ENCODE measurements at places on chromosomes 1 and 21.

- peak; percentile 16 for DNase-seq
These were observed 846.9 kb upstream of the ADAMTS5 start for GRCh38 chr21:27813750-27814149.

- DNase-seq, result no peak
These were observed 47.0 kb upstream of the ATF3 start for GRCh38 chr1:212561501-212561931.

DNA sequence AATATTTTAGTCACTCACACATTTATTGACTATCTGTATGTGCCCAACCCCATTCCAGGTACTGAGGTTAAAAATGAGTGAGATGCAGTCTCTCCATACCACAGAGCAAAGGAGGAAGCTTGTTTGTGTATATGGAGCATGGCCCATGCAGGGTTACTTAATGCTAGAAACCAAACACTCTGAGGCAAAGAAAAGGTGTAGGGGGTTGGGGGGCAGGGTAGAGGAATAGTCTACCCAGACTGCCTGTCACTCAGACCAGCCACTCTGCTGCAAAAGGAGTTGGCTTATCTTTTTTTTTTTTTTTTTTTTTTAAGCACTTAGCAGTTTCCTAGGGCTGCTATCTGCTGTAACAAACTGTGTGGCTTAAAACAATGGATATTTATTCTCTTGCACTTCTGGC lies 19.8 kb downstream of the PGM1 start:
- DNase-seq, result no peak

DNA sequence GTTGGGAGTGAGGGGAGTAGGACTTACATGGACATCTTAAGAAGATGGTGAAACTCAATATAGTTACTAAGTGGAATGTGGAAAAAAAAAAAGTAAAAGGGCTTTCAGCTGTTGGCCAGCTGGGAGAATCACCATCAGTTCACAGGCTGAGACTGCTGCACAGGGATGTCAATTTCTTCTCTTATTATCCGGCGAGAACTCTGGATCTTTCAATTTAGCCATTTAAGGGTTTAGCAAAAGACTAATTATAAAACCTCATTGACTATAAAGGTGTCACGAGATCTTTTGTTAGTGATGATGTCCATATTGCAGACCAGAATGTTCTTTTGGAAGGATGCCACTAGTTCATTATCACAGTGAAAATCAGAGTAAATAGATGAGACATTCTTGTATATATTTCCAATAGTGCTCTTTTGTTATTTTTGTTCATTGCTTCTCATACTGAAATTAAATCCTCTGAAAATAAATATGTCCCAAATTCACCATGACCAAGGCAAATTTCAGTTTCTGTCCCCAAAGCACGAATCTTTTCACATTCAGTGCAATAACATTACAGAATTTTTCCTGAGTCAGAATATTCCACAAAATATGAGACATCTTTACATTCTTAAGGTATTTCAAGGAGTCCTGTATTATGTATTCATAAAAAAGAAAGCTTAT lies 266.1 kb downstream of the DNM3 start:
- no peak for DNase-seq

DNA sequence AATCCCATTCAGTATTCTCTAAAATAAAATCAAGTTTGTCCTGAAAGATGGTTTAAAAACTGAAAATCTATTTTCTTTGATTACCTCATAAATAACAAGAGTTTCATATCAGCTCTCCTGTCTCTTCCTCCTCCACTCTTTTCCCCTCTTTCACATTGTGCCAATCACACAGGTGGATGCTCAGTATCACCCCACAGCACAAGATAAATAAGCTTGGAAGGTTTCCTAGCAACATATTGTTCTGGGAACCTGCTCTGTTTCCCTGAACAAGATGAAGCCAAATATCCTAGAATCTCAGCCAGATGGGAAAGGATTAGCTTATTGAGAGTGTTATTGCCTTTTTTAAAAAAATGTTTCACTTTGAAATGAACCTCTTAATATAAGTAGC lies 45.7 kb upstream of the CACYBP start:
- no peak for DNase-seq

GRCh38 chr1:173152598-173152997 lies 54.5 kb downstream of the TNFSF4 start:
- DNase-seq, result no peak

DNA sequence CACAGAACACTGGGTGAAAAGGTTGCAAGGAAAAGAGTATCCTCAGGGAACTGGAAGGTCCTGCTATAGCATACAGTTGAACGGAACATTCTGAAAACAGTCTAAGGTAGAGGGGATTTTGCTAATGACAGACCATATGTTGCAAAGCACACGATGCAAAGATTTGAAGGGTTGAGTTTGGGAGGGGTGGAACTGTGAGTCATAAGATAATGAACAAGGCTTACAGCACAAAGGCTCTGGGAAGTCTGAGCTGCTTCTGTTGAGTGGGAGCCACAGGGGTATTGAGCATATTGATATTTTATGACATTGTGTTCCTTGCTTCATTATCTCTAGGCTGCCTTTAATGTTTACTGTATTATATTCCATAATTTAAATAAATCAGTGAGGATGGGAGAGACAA lies 104.9 kb downstream of the PLPPR4 start:
- no peak for DNase-seq

DNA sequence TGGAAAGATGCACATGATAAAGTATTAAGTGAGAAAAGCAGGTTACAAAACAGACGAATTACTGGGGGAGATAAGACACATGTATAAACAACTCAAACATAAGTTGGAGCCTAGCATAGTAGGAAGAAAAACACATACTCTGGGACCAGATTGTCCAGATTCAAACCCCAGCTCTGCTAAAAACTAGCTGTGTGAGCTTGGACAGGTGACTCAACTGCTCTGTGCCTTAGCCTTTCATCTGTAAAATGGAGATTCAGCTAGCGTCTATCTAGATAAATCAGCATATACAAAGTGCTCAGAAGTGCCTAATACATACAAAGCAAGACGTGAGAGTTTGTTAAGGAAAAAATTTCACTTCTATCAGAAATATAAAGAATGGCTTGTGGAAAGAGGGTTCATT lies 254.0 kb upstream of the POU3F1 start:
- no peak for DNase-seq

GRCh38 chr1:36304970-36305914 lies 926 bp upstream of the SH3D21 start:
- DNase-seq, result no peak

DNA sequence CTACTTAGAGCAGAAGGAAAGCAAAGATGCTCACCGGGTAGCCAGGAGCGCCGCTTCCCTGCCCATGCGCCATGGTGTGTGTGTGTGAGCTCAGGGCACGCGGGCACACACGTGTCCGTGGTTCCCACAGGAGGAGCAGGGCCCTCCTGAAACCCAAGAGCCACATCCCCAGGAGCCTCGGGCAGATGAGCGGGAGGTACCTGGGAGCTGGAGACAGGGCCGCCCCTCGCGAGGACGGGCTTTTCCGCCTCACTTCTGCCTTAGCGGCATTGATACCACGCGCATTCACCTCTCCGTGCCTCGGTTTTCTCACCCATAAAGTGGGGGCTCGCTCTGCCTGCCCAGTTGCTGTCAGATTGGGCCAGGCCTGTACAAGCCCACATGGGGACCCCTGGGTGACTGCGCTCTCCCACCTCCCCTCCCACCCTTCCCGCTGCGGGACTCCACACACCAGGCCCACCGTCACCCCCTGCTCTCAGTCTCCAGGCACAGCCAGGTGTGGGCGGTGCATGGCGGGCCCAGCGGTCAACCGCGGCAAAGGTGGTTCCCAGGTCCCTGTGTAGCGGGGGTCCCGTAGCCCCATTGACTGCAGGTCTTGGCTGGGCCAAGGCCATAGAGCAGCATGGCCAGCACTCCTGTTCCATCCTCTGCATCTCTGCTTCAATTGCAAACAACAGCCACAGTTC lies 66.3 kb downstream of the SIK1 start:
- no peak for DNase-seq

- DNase-seq, result no peak
These were observed 240.2 kb upstream of the PTBP2 start for GRCh38 chr1:96481409-96481808.

DNA sequence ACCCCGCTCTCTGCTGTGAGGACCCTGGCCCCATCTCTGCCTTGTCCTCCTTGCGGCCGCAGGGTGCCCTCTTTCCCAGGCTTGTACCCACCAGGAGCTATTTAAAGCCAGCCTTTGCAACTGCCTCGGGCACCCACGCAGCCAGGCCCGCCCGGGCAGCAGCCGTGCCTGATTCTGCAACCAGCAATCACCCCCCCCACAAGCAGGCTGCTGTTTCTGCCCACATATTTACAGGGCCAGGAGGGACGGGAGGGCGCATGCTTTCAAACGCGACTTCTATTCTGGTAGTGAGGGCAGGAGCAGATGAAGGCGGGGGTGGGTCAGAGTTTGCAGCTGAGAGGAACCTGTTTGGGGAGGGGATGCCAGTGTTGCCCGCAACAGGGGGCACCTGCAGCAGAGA lies 13.6 kb downstream of the GABRD start:
- no peak for DNase-seq

- DNase-seq, result no peak
These were observed 72.0 kb upstream of the KCNA3 start for GRCh38 chr1:110746644-110747259.

DNA sequence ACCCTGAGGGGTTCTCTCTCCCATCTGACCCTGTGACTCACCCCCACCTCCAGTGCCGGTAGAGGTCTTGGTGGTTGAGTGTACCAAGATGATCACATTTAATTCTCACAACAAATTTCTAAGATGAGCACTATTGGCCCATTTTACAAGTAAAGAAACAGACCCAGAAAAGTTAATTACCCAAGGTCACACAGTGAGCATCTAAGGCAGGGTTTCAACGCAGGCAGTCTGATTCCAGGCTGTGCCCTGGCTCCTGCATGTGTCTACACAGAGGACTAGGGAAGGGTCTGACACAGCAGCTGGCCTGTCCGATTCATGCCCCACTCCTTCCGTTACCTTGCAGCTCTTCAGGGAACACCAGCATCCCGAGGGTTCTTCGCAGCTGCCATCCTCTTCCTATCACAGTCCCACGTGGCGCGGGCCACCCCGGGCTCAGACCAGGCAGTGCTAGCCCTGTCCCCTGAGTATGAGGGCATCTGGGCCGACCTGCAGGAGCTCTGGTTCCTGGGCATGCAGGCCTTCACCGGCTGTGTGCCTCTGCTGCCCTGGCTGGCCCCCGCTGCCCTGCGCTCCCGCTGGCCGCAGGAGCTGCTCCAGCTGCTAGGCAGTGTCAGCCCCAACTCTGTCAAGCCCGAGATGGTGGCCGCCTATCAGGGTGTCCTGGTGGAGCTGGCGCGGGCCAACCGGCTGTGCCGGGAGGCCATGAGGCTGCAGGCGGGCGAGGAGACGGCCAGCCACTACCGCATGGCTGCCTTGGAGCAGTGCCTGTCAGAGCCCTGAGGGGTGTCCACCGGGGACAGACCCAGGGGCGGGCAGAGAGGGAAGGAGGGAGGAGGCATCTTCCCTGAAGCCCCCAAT lies 7.5 kb downstream of the NCDN start:
- no peak for DNase-seq

DNA sequence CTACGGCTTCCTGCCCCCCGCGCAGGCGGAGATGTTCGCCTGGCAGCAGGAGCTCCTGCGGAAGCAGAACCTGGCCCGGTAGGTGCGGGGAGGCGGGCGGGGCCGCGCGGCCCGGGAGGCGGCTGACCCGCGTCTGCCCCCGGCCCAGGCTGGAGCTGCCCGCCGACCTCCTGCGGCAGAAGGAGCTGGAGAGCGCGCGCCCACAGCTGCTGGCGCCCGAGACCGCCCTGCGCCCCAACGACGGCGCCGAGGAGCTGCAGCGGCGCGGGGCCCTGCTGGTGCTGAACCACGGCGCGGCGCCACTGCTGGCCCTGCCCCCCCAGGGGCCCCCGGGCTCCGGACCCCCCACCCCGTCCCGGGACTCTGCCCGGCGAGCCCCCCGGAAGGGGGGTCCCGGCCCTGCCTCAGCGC lies 16.6 kb downstream of the NOC2L start:
- DNase-seq, result no peak

DNA sequence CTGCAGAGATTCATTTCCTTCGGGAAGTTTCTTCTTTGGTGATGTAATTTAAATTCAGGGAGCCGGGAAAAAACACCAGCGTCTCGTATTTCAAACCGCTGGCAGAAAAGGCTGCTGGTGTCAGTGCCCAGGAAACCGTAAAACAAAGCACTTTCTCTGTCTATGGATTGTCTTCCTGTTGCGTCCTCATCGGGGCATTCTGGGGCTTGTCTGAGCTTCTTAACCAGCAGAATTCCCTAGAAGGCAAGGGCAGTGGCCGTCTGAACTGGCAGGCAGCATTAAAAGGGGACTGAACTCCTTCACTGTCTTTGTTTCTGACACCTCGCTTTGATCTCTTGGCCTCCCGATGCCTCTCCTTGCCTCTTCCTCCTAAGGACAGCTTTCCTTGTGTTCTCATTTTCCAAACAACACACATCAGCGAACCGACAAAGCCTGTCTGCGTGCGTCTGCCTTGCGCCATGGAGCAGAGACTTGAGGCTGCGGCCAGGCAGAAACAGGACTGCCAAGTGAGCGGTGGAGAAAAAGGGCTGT lies 391.6 kb upstream of the VAMP3 start:
- no peak for DNase-seq

DNA sequence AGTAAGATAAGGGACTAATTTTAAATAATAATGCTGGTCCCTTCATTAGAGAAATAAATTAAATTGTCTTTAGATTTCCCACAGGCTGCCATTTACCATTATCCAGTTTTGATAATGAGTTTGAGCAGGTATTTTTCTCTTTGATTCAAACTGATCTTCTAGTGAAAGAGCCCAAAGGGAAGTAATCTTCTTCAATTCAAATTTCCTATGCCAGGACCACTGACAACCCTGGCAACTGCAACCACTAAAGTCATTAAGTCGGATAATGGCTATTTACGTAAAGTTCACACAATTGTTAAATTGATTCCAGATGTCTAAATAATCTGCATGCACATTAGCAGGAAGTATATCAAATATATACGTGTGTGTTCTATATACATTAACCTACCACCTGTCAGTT lies 399.3 kb downstream of the PTPRC start:
- no peak for DNase-seq

DNA sequence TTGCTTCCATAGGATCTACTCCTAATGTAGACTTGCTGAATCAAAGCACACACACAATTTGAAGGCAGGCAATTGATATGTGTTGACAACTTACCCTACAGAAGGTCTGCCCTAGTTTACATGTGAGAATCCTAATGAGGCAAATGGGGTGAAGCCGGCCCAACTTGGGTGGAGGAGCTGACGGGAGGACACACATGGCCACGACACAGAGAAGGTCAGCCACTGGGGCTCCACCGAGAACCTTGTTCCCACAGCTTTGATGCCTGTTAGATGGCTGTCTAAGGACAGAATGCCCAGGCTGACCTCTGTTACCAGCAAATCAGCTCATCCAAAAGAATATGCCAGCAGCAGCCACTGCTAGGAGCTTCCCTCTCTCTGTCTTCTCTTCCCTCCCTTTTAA lies 1.5 kb upstream of the PLA2G2D start:
- DNase-seq, result no peak

GRCh38 chr1:29202584-29203340 lies 21.1 kb upstream of the SRSF4 start:
- peak; percentile 68 for DNase-seq

DNA sequence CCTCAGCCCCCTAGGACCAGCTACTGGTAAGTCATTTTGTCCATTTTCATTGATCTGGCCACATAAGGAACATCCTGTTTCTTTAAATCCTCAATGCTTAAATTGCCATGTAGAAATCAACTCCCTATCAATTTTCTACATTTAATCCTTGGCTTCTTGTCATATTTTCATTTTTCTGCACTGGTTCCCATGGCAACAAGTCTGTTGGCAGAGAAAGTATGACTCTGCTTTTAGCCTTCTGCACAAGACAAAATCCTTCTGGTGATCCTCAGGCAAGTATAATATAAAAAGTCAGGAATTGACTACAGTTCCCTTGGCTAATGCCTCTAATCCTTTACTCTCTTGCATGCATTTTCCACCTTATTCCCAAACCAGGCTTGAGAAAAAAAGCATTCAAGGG lies 65.0 kb downstream of the LRRC40 start:
- no peak for DNase-seq
